ENCODE measurements at places on chromosomes 13 and 19.

DNA sequence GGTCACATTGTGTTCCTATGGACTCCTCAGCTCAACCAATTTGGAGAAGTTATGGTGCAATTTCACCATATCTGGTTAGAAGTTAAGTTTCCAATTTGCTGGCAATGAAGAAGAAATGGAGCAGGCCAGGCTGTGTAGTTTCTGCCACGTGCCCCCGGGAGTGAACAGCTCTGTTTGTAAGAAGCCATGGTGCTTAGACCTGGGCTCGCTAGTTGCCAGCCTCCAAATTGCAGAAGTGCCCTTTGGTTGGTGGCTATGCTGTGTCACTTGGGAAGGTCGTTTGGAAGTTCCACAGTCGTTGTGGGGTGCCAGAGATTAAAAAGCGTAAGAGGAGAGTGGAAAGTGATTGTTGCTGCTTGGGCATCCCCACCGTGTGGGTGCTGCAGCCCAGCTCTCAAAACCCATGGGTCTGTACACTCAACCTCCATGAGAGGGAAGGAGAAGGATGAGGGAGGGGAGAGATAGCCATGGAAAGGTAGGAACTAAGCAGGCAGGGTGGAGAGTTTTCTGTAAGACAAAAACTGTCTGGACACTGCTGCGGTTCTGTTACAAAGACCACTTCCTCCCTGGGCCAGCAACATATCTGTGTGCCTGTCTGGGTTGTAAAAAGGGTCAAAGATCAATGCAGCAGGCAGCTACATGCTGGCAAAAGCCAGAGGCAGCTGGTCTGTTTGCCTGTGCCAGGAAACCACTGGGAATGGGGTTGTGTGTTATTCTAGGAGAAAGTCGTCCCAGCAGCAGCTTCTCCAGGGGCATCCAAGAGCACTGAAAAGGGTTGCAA, 10.8 kb downstream of the ALOX5AP start:
- no peak for DNase-seq

GRCh38 chr13:21837841-21838551, 167.1 kb downstream of the FGF9 start:
- no peak for DNase-seq

- no peak for DNase-seq
Observed at GRCh38 chr13:35841060-35841521, 290.1 kb downstream of the DCLK1 start.

DNA sequence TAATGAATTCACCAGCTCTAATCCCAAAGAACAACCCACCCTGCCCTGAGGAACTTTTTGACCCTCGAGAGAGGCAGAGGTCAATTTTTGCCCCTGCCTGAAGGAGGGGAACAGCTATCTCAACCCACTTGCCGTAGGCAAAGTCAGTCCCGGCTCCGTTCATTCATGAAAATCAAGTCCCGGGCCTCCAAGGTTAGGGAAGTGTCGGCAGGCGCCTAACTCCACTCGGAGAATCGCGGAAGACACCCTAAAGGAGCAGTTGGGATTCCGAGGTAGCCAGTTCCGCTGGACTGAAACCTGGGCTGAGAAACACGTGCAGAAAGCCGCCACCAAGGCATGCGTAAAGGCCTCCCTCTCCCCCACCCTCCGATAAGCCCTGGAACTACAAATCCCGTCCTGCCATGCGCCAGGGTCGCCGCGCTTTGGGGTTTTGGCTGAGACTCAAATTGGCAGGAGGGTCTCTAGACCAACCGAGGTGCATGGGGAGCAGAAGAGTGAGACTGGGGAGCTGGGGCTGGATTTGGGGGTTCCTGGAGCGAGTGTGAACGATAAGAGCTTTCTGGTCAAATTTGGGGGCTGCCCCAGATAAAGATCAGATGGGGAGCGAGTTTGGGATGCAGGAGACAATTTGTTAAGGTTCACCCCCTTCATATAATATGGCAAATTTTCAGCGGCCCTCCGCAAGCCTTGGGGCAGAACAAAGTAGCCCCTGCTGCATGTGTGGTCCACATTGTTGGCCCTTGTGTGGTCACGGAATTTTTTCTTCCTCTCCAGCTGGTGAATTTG, at the start of gene TNPO2:
TNPO2 (minus strand) TSS at position 292 of the 786 bp plus-strand sequence. CDS start 2,955 bp downstream, outside the sequence.
- peak; percentile 76 for DNase-seq

DNA sequence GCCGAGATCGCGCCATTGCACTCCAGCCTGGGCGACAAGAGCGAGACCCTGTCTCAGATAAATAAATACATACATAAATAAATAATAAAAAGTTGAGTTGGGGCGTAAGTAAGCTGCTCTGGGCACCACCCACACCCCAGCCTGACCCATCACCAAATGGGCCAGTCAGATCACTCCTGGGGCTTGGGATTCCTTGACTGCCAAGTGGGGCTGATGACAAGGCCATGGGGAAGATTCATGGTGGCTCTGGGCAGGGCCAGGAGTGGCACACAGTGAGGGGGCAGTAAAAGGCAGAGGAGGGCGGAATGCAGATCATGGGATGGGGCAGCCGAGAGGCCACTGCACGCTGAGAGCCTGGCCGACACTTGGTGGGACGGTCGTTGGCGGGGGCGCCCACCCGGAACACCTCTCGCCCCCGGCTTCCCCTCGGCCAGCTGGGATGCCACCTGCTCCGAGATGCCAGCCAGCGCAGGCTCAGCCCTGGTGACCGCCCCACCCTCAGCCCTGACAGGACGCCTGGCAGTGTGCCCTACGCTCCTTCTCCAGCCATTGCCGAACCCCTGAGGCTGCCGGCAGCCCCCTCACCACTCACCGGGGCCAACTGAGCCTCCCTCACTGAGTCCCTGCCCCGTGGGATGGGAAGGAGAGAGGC, 10.9 kb downstream of the ZNF653 start:
- no peak for DNase-seq
